ENCODE measurements at places on chromosomes 3 and 15. TPM values are rescaled to one million over a fixed set of nuclear protein-coding genes. Genes with fewer than 3 reads are reported as not detected.

SLC12A1 gene
- not detected for total RNA-seq

PCSK6 gene
- 8.9 TPM for total RNA-seq

PRR23C gene
- total RNA-seq, result not detected

CTXN2 gene
- total RNA-seq, result 0.52 TPM

MPI gene
- total RNA-seq, result 47.5 TPM

OSBPL10 gene
- total RNA-seq, result 27.0 TPM

PAQR5 gene
- total RNA-seq, result 11.5 TPM

ANP32A gene
- total RNA-seq, result 37.4 TPM

ACKR4 gene
- total RNA-seq, result 2.0 TPM

GOLGA6A gene
- total RNA-seq, result not detected

FLNB gene
- total RNA-seq, result 121 TPM

ZKSCAN7 gene
- total RNA-seq, result 3.3 TPM

GPR62 gene
- total RNA-seq, result not detected

ST8SIA2 gene
- total RNA-seq, result not detected

CHRNA7 gene
- total RNA-seq, result 2.6 TPM

GRCh38 chr3:134377896-134378295 is 3.6 kb upstream of the AMOTL2 start:
- DNase-seq, result no peak
- no peak overlapping the region for H3K27ac ChIP-seq
- H3K4me3 ChIP-seq, result no peak overlapping the region
- H3K4me1 ChIP-seq, result peaks cover 41% of the 10 kb centered on the region
- no peaks in the 10 kb centered on the region for H3K27me3 ChIP-seq

- no peaks in the 10 kb centered on the region for H3K36me3 ChIP-seq
- peaks cover 2% of the 10 kb centered on the region for H3K4me1 ChIP-seq
- H3K27me3 ChIP-seq, result no peaks in the 10 kb centered on the region
- no peak overlapping the region for H3K4me3 ChIP-seq
- DNase-seq, result no peak
- H3K27ac ChIP-seq, result no peak overlapping the region
Observed at GRCh38 chr3:187684444-187684843, 14.2 kb upstream of the SST start.

GRCh38 chr3:110479731-110480130 is 591.9 kb upstream of the NECTIN3 start:
- no peaks in the 10 kb centered on the region for H3K36me3 ChIP-seq
- H3K27ac ChIP-seq, result no peak overlapping the region
- H3K4me1 ChIP-seq, result no peaks in the 10 kb centered on the region
- no peak for DNase-seq
- no peaks in the 10 kb centered on the region for H3K27me3 ChIP-seq
- H3K4me3 ChIP-seq, result no peak overlapping the region

- no peaks in the 10 kb centered on the region for H3K36me3 ChIP-seq
- peaks cover 23% of the 10 kb centered on the region for H3K4me1 ChIP-seq
- no peak overlapping the region for H3K4me3 ChIP-seq
- no peaks in the 10 kb centered on the region for H3K27me3 ChIP-seq
Observed at GRCh38 chr15:50880651-50881114, 27.8 kb upstream of the AP4E1 start.

GRCh38 chr3:55538158-55538557 is 51.1 kb upstream of the WNT5A start:
- H3K36me3 ChIP-seq, result no peaks in the 10 kb centered on the region
- no peak for DNase-seq
- H3K4me3 ChIP-seq, result no peak overlapping the region
- H3K4me1 ChIP-seq, result no peaks in the 10 kb centered on the region

DNA sequence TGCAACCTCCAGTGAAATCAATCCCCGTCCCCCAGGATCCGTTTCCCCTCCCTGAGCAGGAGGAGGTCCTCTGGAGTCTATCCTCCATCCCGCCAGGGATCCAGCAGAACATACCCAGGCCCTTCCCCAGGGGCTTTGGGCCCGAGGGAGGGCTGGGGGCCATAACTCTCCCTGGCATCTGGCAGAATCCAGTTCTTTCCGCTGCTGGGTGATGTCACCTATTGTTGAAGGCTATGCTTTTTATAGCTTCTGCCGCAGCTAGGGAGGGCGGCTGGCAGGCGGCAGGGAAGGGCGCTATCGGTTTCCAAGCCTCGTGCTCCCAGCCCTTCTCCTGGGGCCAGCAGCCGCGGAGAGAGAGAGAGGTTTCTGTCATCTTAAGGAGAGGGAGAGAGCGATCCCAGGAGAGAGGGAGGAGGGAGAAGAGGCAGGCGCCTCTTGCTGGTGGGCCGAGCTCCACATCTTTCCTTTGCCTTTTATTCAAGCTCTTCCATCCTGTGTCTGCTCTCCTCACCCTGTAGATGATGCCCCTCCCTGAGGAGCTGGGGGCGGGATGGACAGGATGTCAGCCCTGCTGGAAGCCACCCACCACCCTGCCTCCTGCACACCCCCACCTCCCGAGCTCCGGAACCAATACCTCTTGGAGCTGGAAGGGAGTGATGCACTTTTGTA is 120.1 kb downstream of the ANP32A start:
- H3K27ac ChIP-seq, result no peak overlapping the region
- H3K4me3 ChIP-seq, result no peak overlapping the region
- H3K4me1 ChIP-seq, result peaks cover 8% of the 10 kb centered on the region

DNA sequence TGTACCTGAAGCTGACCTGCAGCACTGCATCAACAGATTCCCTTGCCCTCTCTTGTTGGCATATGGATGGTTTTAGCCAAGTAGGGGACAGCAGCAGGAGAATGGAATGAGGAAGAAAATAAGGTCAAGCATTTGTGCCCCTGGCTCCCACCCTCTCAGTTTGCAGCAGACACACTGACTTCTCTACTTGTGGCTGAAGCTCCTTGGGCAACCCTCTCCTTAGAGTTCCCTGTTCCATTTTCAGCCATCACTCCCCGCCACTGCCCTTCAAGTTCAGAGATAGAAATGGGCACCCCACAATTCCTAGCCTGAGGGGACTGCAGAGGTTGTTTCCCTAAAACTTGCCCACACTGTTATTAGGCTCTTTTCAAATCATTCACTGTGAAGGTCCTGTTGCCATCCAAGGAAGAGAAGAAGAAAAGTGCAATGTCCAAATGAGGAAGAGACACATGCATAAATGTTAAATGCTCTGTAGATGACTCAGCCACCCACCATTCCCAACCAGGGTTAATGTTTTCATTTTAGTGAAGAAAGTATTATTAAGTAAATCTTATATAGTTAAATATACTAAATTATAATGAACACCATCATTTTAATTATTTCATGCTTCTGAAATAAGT is 295.9 kb upstream of the UBE2E2 start:
- H3K4me1 ChIP-seq, result no peaks in the 10 kb centered on the region
- H3K36me3 ChIP-seq, result no peaks in the 10 kb centered on the region
- no peak for DNase-seq
- H3K4me3 ChIP-seq, result no peak overlapping the region

DNA sequence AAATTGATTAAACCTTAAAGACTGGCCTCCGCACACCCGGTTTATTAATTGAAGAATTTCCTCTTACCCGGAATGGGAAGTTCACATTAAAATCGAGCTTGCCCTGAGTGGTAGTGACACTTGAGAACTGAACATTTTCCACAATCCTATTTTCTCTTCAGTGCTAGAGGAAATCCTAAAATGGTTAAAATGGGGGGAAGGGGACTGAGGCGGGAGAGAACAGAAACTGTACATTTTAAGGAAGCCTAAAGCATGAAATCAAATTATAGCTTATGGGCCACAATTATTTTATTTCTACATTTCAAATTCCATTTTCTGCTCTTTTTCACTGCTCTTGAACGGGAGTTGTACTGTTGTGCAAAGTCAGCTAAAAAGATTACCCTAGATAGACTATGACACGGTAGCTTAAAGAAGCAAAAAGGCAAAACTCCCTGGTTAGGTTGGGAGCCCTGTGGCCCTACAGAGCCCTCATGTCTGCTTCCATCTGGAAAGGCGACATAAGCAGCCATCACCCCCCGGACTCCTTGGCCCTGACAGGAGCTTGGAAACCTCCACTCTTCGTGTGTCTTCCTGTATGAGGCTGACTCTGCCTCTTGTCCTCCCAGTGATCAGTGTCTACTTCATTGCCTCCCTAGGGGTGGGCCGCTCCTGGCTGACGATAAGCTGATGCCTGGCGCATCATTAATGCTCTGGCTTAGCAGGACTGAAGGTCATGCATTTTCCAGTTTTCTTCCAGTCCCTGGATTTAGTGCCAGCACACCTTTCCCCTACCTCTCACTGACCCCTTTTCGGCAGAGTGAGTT is 79.3 kb downstream of the EEFSEC start:
- H3K4me3 ChIP-seq, result no peak overlapping the region
- no peak overlapping the region for H3K27ac ChIP-seq
- no peaks in the 10 kb centered on the region for H3K27me3 ChIP-seq
- no peak for DNase-seq

GRCh38 chr3:159273608-159274007 is 471.8 kb downstream of the MFSD1 start:
- no peaks in the 10 kb centered on the region for H3K4me1 ChIP-seq
- no peak overlapping the region for H3K4me3 ChIP-seq
- H3K27ac ChIP-seq, result no peak overlapping the region
- H3K36me3 ChIP-seq, result no peaks in the 10 kb centered on the region
- peak; percentile 38 for DNase-seq

DNA sequence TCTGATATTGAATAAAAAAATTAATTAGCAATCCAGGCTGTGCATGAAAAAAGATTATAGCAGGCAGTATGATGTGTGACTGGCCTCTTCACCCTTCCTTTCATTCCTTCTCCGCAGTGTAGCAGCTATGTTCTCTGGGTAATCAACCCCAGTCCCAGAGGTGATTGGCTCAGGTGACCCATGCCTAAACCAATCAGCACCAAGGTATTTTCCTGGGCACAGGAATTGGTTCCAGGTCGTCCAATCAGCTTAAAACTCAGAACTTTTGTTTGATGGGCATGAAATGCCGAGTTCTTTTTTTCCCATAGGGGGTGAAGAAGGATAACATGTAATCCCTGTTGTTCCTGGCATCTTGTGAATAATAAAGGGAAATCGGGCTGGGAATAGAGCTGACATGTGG is 5.8 kb upstream of the BNC1 start:
- no peaks in the 10 kb centered on the region for H3K4me1 ChIP-seq
- H3K27ac ChIP-seq, result no peak overlapping the region
- no peaks in the 10 kb centered on the region for H3K36me3 ChIP-seq
- no peak for DNase-seq
- no peaks in the 10 kb centered on the region for H3K27me3 ChIP-seq

DNA sequence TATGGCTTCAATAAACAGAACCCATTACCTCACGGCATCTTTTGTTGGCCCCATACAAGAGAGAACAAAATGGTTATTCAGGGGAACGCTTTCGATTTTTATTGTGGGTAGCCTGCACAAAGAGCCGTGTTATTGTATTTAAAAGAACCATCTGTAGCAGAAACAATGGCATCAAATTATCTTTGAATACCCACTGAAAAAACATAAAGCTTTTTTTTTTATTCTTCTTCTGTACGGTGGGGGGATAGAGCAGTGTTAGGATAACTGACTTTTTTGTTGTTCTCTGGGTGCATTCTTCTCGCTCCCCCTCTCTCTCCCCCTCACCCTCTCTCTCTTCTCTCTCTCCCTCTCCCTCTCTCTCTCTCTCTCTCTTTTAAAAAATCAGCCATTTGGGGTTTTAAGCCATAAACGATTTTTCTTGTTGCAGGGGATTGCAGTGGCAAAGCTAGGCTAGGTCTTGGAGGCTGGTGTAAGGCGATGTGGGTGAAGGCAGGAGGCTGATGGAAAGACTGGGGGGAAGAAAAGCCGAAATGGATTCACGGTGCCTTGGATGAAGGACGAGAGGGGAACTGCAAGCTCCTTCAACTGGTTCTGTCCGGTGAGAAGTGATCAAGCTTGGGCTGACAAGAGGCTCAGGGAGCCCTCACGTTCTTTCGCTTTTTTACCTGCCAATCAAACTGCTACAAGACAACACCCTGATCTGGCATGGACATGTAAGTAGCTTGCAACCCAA is 12.4 kb upstream of the SOX2 start:
- H3K27ac ChIP-seq, result no peak overlapping the region
- H3K4me3 ChIP-seq, result no peak overlapping the region
- H3K27me3 ChIP-seq, result peaks cover 13% of the 10 kb centered on the region
- no peak for DNase-seq
- peaks cover 27% of the 10 kb centered on the region for H3K4me1 ChIP-seq

DNA sequence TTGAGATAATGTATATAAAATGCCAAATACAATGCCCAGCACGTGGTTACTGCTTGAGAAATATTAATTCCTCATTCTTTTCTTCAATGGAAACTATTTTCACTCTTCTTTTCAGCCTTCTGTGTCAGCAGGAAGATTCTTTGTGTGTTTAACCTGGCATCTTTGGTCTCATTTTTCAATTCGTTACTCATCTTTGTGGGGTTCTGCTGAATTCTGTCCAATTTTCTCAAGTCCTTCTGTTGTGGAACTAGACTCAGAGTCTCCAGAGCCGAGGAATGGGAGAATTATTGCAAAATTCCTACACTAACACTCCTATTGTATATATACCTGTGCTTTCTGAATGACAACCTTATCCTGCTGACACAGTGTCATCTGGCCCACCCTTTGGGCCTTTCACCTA is 96.8 kb upstream of the RGMA start:
- no peaks in the 10 kb centered on the region for H3K27me3 ChIP-seq
- H3K4me3 ChIP-seq, result no peak overlapping the region
- no peak for DNase-seq
- H3K4me1 ChIP-seq, result no peaks in the 10 kb centered on the region
- H3K36me3 ChIP-seq, result no peaks in the 10 kb centered on the region

DNA sequence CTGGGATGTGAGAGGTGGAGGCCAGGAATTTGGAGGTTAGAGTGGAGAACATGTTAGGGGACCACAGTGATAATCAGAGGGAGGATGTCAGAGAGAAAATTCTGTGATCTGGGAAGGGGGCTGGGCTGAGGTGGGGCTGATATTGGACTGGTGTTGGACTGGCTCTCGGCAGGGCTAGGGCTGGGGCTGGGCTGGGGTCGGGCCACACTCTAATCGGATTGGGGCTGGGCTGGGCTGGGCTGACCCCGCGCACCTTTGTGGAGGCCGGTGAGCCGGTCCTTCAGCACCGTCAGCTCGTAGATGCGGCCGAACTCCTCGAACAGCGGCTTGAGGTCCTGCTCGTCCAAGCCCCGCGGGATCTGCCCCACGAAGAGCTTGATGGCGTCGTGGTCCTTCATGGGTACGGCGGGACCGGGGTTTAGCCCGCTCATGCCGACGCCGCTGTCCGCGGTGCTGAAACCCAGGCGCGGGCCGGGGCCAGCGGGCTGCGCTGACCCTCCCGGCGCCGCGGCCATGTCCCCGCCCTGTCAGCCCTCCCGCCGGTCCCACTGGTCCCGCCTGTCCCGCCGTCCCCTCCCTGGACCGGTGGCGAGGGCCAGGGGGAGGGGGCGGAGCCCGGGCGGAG is 485 bp downstream of the CELF6 start:
- peaks cover 8% of the 10 kb centered on the region for H3K4me1 ChIP-seq
- no peak overlapping the region for H3K4me3 ChIP-seq
- H3K36me3 ChIP-seq, result no peaks in the 10 kb centered on the region

- no peaks in the 10 kb centered on the region for H3K27me3 ChIP-seq
- H3K27ac ChIP-seq, result no peak overlapping the region
- DNase-seq, result no peak
- no peaks in the 10 kb centered on the region for H3K4me1 ChIP-seq
- H3K36me3 ChIP-seq, result no peaks in the 10 kb centered on the region
- H3K4me3 ChIP-seq, result no peak overlapping the region
Observed at GRCh38 chr3:195394700-195395099, 48.1 kb downstream of the ACAP2 start.
